ENCODE measurements at places on chromosomes 6 and 20.

DNA sequence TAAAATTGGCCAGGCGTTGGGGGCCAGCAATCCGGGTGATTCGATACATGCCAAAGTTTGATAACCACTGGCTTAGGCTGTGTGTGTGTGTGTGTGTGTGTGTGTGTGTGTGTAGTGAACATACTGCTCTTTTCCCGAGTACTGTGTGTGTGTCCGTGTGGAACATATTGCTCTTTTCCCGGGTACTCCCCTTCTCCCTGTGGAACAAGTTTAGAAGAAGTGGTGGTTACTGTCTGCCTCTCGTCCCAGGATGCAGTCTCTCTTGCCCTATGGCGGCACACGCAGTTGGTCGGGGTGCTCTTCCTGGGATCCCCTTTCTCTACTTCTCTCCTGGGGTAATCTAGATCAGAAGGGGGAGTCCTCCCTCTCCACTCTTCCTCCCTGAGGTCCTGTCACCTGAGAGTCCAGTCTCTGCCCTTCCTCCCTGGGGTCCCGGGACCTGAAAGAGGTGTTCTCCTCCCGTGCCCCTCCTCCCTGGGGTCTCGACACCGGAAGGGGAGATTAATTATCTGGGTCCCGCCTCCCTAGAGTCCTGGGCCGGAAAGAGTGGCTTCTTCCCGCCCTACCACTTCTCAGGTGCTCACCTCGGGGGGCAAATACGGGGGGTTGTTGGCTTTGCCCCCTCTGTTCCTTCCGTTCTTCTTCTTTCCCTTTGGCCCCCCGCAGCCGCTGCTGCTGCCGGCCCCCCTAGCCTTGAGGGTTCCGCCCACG, 516 bp downstream of the GTPBP2 start:
- DNase-seq: peak; percentile 52

DNA sequence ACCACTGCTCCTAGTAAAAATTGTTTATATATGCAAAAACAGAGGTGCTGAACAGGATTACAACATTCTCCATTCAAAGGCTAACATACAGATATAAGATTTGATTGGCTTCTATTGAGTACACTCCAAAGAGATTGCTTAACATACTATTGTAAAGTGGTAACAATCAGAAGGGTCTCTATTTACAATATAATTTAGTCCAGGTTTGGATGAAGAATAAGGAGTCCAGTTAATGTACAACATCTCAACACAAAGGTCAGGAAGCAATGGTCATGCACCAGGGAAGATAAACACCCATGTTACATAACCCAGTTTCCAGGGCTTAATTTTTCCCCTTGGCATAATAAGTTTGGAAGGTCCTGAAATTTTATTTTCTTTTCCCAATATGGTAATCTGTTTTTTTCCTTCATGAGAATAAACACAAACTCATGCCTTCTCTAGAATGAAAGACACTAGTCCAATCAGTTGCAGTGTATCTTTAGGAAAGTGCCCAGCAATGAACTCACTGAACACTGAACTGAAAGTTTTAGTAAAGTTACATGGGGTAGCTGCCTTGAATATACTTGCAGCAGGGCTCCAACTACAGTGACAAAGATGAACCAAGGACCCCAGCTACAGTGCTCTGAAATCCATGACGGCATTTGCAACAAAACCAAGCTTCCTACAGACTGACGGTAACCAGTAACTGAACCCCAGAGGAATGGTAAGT, 255.3 kb upstream of the GJE1 start:
- DNase-seq: no peak

- DNase-seq: no peak
Measured at GRCh38 chr6:4280707-4281106, 145.3 kb upstream of the ECI2 start.

- no peak for DNase-seq
Measured at GRCh38 chr6:64602993-64603392, 967.4 kb downstream of the PHF3 start.

DNA sequence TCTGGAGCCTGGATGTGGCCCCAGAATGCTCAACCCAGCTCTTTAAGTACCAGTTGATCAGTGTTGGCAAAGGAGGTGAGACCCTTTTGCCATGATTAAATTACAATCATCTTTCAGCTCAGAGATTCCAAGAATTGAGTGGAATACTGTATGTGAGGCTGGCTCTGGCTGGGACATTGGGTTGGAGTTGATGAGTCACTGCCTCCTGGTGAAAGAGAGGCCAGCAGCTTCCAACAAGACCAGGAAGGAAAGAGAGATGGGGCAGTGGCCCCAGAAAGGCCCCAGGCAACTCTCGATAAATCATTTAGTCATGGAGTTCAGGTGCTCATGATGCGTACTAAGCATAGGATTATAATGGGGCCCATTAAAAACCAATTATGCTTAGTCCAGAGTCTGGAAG, 2.1 kb downstream of the TGM6 start:
- DNase-seq: no peak

DNA sequence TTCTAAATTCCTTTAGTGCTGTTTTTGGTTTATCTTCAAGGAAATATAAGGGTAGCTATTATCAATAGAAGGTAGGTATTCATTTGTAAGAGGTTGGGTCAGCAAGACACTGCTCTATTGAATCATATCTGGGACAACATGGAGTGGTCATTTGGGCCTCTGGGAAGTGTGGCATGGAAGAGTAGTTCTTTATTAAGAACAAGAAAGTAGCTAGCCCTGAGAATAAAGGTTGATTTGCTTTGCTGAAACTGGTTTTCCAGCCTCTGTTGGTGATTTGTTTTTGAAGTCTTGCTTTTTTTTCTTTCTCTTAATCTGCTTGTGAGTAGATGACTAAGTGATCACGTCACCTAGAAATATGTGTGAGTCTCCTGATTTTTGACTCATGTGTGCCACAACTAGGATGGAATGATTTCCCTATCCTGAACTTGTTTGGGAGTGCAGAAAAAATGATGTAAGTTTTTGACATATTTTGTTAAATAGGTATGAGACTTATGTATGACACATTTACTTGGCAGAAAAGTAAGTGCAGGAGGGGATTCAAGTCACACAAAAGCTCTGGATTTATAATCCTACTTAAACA, 381.8 kb downstream of the CENPW start:
- no peak for DNase-seq

DNA sequence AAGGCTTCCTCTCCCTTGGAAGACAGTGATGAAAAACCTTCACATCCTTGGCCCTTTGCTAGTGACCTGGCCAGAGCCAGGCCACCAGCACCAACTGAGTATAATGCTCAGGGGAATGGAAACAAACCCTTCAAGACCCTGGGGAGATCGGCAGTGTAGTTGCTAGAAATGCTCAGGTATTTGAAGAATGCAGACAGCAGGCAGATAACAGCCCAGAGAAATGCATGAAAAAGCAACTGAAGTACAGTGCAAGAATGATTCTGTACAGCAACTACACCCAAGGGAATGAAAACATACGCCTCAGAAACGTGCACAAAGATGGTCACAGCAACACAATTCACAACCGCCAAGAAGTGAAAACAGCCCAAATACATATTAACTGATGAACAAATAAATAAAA, 41.1 kb downstream of the PPP1R3G start:
- DNase-seq: no peak

DNA sequence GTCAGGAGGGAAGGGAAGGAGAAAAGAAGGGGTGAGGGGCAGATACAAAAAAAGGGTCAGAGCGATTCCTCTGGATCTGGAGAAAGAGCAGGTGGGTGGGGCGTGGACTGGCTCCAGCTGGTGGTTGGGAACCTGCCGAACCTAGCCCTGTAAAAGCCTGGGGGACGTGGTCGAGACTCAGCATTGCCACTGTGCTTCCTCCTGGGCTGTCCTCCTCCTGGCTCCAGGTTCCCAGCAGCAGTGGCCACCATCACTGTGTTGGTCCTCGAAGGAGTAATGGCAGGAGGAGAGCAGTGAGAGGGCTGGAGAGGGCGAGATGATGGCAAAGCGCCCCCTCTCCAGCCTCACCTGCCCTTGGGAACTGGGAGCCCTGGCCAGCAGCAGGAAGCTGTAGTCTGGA, 3.5 kb upstream of the RAET1L start:
- DNase-seq: no peak
